ENCODE measurements at places on chromosomes 7 and 10.

DNA sequence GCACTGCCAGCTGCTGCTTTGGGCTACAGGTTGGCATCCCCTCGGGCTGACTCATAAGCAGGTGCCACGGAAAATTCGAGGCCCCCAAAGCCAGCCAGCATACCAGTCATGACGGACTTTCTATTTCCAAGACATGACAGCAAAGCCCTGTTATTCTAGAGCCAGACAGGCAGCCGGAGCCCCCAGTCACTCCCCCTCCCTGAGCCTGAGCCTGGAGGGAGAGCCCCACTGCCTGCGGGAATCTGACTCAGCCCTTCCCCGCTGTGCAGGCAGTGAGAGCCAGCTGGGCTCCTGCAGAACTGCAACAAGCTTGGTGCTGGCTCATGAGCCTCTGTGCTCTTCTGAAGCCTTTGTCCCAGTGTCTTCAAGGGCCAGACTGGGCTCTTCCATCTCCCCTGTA, 15.8 kb downstream of the BTBD16 start:
- DNase-seq: no peak

DNA sequence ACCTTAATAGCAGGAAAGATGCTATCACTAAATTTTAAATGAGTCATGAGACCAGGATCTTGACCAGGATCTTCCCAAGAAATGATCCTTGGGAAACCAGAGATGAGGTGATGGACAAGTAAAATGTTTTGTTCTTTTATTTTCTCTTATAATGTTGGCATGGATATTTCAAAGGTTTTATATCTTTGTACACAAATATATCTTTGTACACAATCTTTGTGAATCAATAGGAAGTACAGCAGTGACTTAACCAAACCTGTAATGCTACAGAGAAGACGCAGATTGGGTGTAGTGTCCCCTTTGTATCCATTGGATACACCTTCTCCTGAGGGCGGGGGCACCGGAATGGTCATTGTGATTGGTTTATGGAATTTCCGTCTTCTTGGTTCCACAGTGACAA, 180.1 kb upstream of the CCDC6 start:
- DNase-seq: no peak

GRCh38 chr7:73768641-73769480, 1.2 kb downstream of the CLDN3 start:
- DNase-seq: no peak

DNA sequence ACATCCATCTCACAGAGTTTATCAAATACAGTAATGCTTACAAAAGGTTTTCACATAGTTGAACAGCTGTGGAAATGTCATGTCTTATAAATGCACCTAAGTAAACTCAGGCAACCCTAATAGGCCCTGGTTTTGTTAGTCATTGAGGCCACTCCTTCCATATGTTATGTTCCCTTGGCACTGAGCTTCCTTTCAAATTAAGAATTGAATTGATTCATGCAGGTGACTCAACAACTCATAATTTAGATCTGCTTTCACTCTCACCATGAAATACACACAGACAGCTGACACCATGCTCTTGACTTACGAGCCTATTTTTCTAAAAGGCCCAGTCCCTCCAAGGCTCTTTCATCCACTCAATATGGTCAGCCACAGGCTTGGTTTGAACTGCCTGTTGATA, 476.9 kb downstream of the KCNMA1 start:
- DNase-seq: peak; percentile 90

GRCh38 chr7:37349979-37350590, 98.6 kb downstream of the ELMO1 start:
- DNase-seq: no peak

- DNase-seq: peak; percentile 13
Measured at GRCh38 chr10:11522821-11523245, 88.6 kb downstream of the USP6NL start.

DNA sequence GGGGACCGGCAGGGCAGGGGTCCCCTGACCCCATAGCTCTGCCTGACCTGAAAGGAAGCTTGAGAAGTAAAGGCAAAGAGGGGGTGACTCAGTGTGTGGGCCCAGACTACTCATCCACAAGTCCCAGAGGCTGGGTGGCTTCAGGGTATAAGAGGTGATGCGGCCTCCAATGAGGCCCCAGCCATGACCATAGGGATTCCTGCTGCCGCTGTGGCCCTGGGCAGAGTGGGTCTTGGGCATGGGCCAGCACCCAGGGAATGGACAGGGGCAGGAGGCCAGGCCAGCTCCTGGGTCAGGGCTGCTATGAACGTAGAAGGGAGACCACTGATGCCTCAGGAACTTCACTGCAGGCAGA, 64.4 kb upstream of the EBF3 start:
- no peak for DNase-seq

DNA sequence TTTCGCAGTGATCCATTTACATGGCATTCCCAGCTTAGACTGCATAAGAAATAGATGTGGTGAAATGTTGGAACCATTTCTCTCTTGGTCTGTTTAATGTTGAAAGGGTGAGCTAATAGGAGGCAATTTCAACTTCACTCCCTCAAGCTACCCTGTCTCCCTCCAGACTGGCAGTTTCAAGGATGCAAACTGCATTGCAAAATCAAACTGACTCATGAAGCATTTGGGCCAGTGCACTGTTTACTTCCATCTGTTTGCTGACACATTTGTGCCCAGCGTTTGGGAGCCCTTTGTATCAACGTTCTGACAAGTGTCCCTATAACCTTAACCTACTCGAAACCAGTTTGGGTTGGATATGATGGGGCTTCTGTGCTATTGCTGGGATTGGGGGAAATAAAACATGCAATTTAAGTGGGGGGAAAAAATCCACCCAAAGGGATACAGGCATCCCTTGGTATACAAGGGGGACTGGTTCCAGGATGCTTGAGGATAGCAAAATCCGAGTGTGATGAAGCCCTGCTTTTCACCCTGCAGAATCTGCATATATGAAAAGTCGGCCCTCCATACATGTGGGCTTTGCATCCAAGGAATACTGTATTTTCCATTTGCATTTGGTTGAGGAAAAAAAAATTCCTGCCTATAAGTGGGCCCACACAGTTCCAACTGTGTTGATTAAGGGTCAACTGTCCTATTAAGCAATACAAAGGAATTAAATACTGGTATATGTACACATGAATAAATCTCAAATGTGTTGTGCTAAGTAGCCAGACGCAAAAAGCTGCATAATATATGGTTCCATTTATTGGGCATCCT, 15.6 kb downstream of the RHEB start:
- DNase-seq: no peak

- no peak for DNase-seq
Measured at GRCh38 chr10:95832216-95833041, 75.3 kb upstream of the CC2D2B start.

DNA sequence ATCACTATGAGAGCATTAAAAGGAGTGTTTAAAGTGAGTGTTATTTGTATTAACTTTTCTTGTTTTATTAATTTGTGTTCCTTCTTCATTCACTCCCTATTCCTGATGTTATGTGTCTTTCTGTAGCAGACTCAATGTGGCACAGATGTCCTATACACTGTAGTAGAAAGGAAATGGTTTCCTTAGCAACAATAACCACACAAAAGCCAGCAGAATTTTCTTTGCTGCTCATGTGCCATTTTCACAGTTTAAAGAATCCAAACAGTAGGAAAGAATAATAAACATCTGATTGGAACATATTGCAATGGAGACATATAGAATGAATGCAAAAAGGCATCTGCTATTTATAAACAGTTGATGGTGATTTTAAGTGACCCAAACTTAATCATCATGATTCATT, 763.6 kb downstream of the PHTF2 start:
- DNase-seq: no peak

DNA sequence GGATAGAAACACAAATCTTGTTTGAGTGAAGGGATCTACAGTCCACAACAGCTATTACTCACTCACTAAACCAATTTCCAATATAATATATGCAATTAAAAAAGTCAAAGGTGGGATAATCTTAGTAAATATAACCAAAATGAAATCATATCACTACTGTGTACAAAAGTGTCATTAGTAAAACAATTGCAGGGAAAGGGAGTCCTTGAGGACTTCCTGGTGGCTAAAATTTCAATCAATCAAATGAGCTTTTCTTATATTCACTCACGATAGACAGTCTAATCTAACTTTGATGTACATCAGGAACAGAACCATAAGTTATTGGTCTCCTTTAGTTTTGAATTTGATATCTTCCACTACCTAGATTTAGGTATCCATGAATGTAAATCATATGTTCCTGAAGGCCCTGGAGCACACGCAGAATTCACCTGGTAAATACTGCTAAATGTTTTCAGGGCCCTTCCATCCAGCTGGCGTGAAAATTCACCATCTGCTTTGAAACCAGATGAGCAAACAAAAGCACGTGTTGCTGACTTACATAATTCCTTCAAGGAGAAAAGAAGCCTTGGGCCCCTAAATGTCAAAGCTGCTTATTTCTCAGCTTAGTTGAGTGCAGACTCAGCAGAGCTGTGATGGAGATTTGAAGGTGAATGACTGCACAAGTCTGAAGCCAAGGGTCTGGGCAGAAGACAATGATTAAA, 159.3 kb upstream of the TMEM196 start:
- DNase-seq: peak; percentile 32

- no peak for DNase-seq
Measured at GRCh38 chr10:38146579-38147333, 52.6 kb downstream of the ZNF37A start.

DNA sequence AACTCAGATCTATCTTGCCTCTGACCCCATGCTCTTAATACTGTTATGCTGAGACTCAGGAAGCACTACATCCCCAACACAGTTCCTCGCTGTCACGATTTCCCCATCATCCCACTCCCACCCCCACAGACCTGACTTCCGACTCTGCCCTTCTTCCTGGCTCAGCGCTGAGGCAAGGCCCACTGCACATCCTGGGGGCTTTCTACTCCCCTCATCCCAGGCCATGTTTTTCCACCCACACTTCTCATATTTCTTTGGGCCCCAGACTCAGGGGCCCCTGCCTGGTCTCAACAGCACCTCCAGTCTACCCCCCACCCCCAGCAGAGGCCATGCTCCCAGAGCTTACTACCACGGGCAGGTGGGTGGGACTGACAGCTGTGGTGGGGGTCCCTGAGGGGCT, 7.7 kb upstream of the NDST2 start:
- no peak for DNase-seq

- no peak for DNase-seq
Measured at GRCh38 chr10:75146780-75147179, 35.3 kb downstream of the SAMD8 start.

GRCh38 chr10:35641676-35642034, 441 bp downstream of the FZD8 start:
- DNase-seq: no peak

DNA sequence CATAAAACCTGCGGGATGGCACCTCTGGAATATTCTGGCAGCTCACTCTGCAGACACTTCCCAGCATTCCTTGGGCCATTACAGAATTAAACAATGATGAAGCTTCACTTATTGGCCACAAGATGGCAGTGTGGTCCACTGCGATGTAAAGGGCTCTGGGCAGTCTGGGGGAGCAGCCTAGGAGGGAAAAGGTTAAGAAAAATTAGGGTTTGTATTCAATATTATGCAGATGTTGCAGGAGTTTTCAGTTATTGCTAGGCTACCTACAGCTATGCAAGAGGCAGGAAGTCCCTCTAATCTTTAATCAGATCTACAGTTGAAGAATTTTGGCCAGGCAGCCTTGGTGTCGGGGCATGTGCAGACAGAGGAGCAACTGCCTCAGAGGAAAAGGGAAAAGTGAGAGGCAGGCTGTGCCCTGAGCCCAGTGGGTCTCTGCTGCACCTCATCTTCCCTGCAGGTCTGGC, 233.2 kb upstream of the PRSS1 start:
- DNase-seq: no peak

GRCh38 chr7:36277249-36277542, 112.5 kb upstream of the ANLN start:
- no peak for DNase-seq

- no peak for DNase-seq
Measured at GRCh38 chr10:100878291-100878910, 34.4 kb upstream of the SLF2 start.

GRCh38 chr7:20597339-20597738, 18.1 kb upstream of the ABCB5 start:
- DNase-seq: no peak

GRCh38 chr10:112616647-112617046, 169.6 kb downstream of the VTI1A start:
- DNase-seq: no peak

GRCh38 chr10:34957531-34957930, 132.6 kb downstream of the CUL2 start:
- DNase-seq: no peak

DNA sequence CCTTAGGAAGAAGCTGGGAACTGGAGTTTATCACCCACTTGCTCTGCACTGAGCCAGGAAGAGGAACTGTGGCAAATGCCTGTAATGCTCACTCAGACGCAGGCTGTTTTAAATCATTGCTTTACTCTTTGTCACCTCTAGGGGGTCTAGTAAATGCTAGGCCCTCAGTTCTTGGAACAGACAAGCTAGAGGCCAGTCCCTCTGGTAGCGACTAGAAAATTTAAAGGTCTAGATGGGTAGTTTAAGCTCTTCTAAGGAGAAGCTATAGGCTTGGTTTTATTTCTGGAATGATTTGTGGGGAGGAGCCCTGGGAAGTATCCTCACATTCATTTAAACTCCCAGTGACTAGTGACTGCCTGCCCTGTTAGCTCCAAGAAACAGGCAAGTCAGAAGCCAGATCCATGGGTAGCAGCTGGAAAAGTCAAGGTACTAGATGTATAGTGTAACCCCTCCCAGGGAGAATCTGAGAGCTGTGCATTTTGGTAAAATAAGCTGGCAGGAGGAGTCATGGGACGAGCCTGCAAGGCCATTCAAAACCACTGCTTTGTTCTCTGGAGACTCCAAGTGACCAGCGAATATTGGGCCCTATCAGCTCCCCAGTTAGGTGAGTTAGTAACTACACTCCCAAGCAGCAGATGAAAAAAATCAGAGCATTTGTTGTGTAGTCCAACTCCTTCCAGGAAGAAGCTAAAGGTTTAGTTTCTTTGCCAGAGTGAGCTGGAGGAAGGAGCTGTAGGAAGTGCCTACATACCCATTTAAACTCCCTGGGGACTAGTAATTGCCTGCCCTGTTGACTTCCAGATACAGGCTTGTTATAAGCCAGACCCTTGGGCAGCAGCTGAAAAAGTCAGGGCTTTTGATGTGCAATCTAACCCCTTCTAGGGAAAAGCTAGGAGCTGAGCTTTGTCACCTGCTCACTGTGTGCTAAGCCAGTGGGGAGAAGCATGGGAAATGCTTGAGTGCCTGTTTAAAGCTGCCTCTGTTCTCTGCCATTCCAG, 68.9 kb downstream of the DYNC1I1 start:
- DNase-seq: no peak

DNA sequence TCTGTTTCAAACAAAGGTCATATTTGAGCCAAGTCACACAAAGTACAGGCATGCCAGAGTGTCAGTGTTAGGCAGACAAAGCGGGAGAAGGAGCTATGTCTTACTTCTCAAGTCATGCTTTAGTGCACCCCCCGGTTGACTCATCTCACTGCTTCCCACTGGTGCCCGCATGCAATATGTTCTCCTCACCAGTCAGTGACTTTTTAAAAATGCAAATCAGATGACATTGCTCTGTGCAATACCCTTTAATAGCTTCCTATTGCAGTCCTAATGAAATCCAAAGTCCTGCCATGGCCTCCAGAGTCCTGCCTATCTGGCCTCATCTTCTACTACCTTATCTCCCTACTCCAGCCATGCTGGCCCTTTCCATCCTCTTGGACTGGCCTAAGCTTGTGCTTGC, 429.1 kb downstream of the ACTR3B start:
- DNase-seq: no peak

- no peak for DNase-seq
Measured at GRCh38 chr10:51251110-51251509, 176.8 kb downstream of the PRKG1 start.
